ENCODE measurements at places on chromosomes 11 and 22.
A peak's percentile ranks its signal among the peaks of the same experiment; 100 is the strongest.

DNA sequence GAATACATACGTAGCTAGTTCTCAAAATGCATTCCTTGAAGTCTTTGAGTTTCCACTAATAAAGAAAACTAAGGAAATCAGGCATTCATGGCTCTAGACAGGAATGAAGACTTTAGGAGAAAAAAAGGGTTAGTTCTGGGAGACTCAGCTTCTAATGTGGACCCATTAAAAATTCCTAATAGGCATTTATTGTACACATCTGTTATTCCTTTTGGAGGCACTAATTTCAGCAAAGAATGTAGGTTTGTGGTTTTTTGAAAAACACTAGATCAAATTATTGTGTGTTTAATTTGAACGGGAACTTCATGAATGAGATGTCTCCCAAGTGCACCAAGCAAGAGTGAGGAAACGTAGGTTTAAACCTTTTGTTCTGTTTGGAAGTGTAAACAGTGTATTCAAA lies 42.7 kb downstream of the PARVA start:
- no peak for DNase-seq

DNA sequence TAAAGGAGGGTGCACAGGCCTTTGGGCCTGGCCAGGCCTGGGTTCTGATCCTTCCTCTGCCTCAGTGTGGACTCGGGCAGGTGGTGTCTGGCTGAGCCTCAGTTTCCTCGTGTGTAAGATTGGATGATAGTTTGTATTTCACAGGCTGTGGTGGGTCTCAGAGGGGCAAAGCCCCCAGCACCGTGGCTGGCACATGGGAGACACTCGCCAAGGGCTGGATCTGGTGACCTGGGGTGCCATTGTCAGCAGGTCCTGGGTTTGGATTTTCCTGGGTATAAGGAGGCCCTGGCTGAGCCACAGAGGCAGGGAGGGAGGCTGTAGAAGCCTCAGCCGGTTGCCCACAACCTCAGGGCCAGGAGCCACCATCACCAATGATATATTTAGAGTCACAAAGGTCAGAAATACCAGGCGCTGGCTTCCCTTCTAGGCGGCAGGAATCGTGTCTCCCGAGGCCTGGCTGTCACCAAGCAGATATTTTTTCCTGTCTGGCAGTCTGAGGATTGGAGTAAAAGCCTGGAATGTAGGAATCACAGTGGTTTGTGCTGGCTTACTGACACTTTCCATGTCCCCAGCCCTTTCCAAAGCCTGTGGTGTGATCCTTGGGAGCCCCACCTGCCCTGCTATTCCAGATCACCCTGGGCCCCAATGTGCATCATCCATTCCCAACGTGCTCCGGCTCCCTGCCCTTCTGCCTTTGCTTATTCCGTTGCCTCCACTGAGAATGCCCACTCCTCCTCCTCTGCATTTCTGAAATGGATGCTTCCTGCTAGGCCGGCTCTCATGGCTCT lies 15.6 kb downstream of the KCNC1 start:
- DNase-seq, result no peak

DNA sequence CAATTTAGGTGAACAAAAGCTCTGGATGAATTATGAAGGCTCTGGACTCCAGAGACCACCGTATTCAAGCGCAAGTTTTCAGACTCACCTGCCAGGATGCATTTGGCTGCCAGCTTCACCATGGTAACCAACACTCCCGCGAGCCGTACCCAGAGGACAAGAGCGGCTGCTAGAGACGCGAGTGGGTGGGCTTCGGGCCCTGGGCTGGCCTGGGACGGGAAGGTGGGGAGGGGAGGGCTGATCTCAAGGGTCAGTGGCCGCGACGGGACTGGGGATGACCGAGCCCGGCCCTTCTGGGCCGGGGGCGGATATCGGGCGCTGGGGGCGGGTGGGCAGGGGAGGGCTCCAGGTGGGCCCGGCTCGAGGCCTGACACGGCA lies 344 bp downstream of the IFT27 start:
- no peak for DNase-seq

DNA sequence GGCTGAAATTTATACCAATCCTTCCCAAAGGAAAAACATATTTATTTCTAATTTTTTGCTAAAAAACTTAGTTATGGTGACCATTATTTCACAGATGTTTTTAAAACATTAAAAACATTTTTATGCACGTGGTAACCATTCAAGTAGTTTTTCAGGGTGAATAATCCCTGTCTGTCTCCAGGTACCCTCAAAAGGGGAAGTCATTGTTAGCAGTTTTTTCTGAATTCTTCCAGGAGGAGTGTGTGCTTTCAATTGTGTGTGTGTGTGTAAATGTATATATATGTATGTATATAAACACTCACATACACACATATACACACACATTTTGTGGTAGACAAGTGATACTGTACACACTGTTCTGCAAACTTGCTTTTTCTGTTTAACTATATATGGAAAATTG lies 43.9 kb downstream of the MIAT start:
- DNase-seq, result no peak

- no peak for DNase-seq
Observed at GRCh38 chr22:47987885-47988515, 1225.5 kb downstream of the TBC1D22A start.

DNA sequence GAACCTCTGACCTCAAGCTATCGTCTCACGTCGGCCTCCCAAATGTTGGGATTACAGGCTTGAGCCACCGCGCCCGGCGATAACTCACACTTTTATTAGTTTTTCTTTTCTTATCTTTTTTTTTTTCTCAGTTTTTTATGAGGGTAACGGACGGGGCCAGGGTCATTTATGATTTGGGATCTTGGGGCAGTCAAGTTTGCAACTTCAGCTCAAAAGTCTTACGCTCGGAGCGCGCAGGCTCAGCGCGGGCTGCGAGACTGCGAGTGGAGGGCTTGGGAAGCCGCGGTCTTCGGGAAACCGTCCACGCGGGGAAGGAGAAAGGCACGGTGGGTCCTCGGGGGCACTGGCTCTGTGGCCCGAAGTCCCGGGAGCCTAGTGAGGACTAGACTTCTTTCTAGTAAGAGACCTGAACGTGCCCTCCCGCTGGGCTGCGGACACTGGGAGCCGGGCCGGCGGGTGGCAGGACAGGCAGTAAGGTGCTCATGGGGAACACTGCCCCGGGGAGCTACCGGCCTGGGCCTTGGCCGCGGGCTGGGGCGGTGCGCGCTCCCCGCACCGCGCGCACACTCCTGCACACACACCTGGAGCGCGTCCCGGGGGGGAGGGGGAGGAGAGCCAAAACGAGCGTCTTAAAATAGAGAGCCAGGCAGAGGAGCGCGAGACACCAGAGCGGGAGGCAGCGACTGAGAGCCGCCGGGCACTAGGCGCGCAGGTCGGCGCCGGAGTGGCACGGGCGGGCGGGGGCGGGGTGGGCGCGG lies 476 bp upstream of the BARX2 start:
- DNase-seq, result no peak

- DNase-seq, result no peak
Observed at GRCh38 chr22:29443861-29444792, 5.7 kb downstream of the RFPL1 start.

DNA sequence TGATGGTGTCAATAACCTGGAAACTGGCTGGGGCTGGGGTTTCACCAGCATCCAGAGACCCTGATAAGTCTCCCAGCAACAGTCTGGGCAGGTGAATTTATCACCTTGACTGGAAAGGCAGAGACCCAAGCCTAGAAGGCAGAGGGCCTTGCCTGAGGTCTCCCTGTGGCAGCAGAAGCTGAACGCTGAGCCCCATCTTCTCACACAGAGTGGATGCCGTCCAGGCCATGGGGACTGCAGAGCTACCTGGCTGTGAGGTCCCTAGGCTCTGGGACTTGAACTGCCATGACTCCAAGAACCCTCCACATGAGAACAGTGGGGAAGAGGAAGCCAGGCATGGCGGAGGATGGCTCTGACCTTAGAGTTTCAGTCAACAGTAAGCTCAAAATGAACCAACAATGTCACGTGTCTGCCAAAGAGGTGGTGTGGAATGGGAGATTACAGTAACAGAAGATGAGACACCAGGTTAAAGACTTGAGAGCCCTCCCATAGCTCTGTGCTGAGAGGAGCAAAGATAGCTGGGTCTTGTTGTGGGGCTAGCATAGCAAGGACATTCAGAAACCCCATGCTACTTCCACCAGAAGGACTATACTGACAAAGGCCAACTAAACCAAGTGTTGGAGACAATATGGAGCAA lies 79.1 kb upstream of the LINC01488 start:
- DNase-seq, result no peak

GRCh38 chr11:99742501-99742900 lies 721.8 kb downstream of the CNTN5 start:
- no peak for DNase-seq

DNA sequence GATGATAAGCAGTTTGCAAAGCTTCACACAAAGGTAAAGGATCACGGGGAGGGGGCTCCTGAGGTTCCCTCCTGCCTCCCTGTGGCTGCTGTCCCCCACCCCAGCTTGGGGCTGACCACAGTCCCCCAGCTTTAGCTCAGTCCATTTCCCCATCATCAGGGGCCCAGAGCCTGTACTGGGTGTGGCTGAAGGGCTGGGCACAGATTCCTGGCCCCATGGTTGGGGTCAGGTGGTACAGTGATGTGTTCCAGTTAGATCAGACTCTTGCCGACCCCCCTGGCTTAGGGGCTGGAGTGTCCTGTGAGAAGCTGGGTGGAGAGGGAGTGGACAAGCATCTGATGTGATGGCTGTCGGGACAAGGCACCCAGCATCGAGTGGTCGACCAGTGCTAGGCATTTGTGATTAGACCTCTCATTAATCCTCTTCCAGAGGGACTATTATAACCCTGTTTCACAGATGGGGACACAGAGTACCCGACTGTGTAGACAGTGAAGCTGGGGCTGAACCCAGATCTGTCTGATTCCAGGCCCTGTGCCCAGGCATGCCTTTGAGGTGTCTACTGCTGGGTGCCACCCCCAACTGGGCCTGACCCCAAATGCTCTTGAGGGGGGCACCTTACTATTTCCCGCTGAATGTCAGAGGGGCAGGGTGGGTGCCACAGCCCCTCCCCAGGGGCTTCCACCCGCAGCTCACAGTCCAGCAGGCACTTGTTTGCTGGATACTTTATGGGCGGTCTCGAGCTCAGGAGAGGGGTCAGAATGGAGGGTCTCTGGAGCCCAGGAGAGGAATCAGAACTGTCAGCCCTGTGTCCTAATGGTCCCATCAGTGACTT lies 4.3 kb downstream of the SHANK3 start:
- no peak for DNase-seq

GRCh38 chr11:69674267-69674885 lies 777 bp downstream of the LTO1 start:
- no peak for DNase-seq

GRCh38 chr11:72333661-72334060 lies 89.7 kb upstream of the PHOX2A start:
- DNase-seq, result no peak

- no peak for DNase-seq
Observed at GRCh38 chr11:64900263-64900678, 16.7 kb downstream of the ATG2A start.

DNA sequence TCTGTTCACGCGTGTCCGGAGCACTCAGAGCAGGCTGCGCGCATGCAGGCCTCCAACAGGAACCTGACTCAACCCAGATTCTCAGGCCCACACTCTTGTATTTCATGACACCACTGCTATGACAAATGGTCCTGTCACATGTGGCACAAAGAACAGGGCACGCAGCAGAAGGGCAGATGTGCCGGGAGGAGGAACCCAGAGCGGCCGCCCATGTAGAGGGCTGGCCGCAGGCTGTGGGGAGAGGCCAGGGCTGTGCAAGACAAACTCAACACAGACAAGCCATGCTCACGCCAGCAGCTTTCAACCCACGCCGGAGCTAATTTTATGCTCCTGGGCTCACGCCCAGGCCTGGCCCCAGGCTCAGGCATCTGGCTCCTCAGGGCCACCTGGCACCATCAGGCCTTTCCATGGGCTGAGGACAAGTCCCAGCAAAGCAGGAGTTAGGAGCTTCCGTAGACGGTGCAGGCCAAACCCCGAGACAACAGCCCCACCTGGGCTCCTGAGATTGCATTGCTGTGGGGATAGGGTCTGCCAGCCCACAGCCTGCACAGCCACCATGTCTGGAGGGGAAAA lies 40.0 kb downstream of the DUSP8 start:
- DNase-seq, result no peak

DNA sequence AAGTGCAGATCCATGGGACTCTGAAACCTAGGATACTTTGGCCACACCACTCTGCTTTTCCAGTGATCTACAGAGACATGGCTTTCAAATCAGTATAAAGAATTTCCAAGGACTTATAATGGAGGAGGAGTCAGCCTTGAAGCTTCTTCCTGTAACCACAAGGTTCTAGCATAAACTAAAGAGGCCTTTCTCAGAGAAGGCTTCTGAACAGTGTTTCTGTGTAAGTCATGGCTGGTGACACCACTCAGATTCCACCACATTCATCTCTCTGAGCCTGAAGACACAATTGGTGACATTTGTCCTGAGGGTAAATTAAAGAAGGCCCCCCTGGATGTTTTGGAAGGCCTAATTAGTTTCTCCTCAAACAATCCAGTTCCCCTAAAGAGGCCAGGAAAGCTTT lies 29.0 kb upstream of the ADORA2A start:
- DNase-seq, result no peak

DNA sequence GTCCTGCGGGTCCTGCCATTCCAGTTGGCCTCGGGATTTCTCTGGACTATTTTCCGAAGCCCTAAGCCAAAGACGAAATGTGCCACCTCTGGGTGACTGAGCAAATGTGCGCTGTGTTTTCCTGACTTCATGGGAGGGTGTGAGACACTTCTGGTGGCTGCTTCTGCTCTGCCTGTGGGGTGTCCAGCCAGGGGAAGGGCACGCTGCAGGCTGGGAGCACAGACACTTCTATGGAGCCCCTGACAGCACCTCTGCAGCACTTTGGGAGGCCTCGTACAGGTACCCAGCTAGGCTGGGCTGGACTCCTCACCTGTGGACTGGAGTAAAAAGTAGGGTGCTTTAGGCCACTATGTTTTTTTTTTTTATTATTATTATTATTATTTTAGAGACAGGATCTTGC lies 17.7 kb downstream of the TANGO2 start:
- DNase-seq, result no peak

- DNase-seq, result no peak
Observed at GRCh38 chr22:50017701-50018224, 5.2 kb upstream of the IL17REL start.

- peak; percentile 1 for DNase-seq
Observed at GRCh38 chr22:32528984-32529982, 54.7 kb downstream of the FBXO7 start.

GRCh38 chr11:134647066-134647743 lies 235.2 kb upstream of the B3GAT1 start:
- DNase-seq, result no peak

Measured in cerebellar nuclear complex (tissue), 1 donor.